ENCODE measurements at places on chromosomes 1 and 21.

- no peak for DNase-seq
Observed at GRCh38 chr1:33848205-33848937, 15.5 kb upstream of the HMGB4 start.

GRCh38 chr1:33043267-33044092, 6.8 kb upstream of the AK2 start:
- no peak for DNase-seq

DNA sequence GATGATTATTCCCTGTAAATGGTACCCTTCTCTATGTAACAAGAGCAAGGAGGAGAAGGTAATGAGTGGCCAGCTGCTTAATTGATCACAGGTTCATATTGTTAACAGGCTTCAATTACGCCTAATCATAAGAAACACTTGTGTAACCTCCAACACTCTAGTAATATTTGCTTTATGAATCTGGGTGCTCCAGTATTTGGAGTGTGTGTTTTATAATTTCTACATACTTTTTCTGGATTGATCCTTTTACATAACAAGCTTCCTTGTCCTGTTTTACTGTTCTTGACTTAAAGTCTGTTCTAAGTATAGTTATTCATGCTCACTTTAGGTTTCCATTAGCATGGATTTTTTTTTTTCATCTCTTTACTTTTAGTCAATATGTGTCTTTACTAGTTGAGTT, 984.2 kb downstream of the AMY1C start:
- DNase-seq: no peak

GRCh38 chr1:115467196-115467595, 129.1 kb upstream of the NGF start:
- DNase-seq: no peak

- DNase-seq: no peak
Observed at GRCh38 chr1:151002051-151002450, 4.7 kb downstream of the MINDY1 start.

- DNase-seq: no peak
Observed at GRCh38 chr21:29696937-29697336, 242.9 kb downstream of the GRIK1 start.

GRCh38 chr1:7052701-7053100, 267.4 kb downstream of the CAMTA1 start:
- DNase-seq: no peak

DNA sequence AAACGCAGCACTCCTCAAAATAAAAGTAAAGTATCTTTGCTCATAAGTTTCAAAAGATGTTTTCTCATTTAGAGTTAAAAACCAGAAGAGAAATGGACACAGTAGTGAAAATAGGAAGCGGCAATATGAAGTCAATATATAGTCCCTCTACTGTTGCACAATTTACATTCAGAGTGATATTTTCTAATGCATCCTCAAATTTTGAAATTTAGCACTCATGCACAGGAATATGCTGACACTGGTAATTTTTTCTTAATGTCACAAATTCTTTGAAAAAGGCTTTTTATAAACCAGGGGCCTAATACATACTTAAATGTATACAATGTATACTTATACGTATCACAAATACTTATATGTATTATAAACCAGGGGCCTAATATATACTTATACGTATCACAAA, 19.5 kb downstream of the ST7L start:
- no peak for DNase-seq

- DNase-seq: no peak
Observed at GRCh38 chr1:35447278-35447677, 109.9 kb downstream of the KIAA0319L start.

GRCh38 chr1:29121936-29122681, 1.6 kb downstream of the TMEM200B start:
- DNase-seq: no peak

DNA sequence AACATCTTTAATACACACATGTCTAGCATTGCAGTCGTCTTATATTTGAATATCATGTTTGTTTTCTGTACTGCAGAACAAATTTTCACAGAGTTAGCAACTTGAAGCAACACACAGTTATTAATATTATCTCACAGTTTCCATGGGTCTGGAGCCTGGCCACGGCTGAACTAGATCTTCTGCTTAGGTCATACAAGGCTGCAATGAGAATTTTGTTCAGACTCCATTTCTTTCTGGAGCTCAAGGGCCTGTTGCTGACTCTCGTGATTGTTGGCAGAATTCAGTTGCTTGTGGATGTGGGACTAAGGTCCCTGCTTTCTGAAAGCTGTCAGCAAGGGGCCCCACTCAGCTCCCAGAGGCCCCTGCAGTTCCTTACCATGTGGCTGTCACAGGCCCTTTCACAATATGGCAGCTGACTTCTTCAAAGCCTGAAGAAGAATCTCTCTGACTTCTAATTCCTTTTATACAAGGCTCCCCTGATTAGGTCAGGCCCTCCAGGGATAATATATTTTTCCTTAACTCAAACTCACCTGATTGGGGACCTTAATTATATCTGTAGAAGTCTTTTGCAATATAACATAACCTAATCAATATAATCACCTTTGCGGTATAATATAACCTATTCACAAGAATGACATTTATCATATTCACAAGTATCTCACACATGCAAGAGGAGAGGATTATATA, 296.3 kb downstream of the NFIA start:
- no peak for DNase-seq

- DNase-seq: no peak
Observed at GRCh38 chr1:77018311-77018710, 151.0 kb downstream of the ST6GALNAC5 start.

- DNase-seq: no peak
Observed at GRCh38 chr1:154745750-154746425, 124.2 kb downstream of the KCNN3 start.

DNA sequence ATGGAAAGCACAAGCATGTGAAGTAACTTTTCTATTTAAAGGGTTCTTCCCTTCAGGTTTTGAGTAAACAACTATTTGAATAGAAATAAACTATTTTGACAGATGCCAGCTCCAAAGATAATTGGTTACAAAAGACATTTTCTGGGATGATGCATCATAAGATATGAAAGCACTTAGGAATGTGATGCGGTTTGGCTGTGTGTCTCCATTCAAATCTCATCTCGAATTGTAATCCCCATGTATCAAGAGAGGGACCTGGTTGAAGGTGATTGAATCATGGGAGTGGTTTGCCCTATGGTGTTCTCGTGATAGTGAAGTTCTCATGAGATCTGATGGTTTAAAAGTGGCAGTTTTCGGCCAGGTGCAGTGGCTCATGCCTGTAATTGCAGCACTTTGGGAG, 6.4 kb downstream of the DISP1 start:
- no peak for DNase-seq

DNA sequence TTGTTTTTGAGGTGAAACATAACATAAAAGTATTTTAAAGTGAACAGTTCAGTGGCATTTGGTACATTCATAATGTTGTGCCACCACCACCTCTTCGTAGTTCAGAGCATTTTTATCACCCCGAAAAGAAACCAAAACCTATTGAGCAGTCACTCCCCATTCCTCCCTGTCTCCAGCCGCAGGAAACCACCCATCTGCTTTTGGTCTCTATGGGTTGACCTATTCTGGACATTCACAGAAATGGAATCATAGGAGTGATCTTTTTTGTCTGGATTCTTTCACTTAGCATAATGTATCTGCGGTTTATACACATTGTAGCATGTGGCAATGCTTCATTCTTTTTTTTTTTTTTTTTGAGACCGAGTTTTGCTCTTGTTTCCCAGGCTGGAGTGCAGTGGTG, 141.2 kb downstream of the VPS13D start:
- no peak for DNase-seq

GRCh38 chr1:1436630-1437032, 1.1 kb downstream of the VWA1 start:
- DNase-seq: no peak

DNA sequence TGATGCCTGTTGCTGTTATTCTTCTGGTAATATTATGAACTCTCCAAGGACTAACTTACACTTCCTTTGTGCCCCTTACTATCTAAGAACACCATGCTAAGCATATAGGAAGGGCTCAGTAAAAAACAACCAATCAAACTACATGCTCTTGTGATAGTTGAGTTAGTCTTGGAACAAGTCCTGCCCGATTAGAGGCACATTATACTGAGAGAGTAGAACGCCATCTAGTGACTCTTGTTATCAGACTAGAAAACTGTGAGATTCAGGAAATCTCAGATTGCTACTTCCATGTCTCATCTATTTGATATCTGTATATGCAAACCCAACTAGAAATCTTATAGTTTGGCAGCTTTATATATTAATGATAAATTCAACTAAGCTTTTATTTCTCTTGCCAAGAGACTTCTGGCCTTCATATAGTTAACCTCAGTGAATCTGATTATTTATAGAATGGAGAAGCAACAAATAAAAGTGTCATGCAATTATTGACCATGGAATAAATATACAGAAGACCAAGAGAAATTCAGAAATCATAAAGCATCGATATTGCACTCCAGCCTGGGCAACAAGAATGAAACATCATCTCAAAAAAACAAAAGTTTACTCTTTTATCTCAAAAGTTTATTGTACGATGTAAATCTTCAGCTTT, 7.8 kb upstream of the SRRM1 start:
- DNase-seq: peak; percentile 69

DNA sequence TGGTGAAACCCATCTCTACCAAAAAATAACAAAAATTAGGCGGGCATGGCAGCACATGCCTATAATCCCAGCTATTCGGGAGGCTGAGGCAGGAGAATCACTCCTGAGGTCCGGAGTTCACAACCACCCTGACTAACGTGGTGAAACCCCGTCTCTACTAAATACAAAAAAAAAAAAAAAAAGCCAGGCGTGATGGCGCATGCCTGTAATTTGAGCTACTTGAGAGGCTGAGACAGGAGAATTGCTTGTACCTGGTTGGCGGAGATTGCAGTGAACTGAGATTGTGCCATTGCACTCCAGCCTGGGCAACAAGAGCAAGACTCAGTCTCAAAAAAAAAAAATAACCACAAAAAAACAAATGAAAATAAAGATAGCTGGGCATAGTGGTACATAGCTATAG, 42.3 kb downstream of the CC2D1B start:
- DNase-seq: no peak

DNA sequence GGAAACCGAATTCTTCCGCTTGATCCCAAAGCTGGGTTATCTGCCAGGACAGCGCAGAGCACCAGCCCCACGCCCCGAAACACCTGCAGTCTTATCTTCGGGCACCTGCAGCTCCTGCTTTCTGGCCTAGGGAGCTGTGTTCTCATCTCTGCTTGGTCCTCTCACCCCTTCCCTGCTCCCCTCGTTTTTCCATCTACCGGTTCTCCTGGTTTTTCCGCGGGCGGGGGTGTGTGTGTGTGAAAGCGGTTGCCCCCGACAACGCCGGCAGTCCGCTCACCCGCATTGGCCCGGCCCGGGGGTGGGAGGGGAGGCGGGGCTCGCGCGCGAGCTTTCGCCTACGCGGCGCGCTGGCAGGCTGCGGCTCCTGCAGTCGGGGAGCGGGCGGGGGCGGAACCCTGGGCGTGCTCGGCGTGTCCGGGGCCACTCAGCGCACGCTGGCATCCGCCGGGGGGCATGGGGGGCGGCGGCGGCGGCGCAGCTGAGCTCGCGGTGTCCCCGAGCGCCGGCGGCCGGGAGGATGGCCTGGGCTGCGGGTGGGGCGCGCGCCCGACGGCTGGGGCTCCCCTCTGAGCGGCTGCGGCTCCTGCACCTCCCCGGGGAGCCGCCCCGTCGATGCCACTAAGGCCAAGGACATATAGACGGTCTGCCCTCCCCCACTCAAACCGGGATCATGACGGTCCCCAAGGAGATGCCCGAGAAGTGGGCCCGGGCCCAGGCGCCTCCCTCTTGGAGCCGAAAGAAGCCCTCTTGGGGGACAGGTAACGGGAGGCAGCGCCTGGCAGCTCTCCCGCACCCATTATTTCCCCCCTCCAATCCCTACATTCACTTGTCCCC, 3.2 kb downstream of the ATP8B2 start:
- peak; percentile 92 for DNase-seq

DNA sequence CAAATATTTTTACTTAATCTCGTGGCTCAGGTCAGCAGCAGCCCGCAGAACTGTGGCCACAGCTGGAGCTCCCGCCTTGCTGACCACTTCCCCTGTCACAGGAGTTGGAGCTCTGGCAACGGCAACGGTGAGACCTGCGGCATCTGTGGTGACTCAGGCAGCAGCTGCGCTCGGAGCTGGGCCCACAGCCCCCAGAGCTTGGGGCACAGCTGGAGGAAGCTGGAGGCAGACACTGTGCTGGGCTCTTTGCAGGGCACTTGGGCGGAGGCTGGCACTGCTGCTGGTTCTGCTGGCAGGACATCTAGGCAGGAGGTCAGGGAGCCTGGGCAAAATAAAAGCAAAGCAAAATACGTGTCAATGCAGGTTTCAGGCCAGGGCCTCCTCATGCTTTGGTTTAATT, at the start of gene LCE3A:
LCE3A (minus strand) TSS at position 301 of the 400 bp plus-strand sequence; CDS start at position 301, 0 bp downstream.
- no peak for DNase-seq

GRCh38 chr1:35845766-35846165, 37.2 kb upstream of the AGO1 start:
- DNase-seq: no peak

DNA sequence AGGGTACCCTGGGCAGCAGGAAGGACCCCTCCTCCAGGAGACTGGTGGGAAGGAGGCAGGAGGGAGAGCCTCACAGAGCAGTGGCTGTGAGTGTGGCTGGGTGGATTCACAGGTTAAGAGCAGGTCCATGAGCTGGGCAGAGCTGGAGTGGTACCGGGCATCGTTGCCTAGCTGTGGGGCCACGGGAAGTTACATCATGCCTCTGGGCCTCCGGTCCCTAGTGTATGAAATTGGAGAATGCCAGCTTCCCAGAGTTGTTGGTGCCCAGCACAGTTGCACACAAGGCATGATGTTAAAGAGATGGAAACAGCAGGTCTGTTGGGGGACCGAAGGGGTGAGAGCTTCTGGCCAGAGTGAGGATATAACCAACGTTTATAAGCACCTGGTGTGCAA, 18.5 kb downstream of the FOXO6 start:
- DNase-seq: no peak

DNA sequence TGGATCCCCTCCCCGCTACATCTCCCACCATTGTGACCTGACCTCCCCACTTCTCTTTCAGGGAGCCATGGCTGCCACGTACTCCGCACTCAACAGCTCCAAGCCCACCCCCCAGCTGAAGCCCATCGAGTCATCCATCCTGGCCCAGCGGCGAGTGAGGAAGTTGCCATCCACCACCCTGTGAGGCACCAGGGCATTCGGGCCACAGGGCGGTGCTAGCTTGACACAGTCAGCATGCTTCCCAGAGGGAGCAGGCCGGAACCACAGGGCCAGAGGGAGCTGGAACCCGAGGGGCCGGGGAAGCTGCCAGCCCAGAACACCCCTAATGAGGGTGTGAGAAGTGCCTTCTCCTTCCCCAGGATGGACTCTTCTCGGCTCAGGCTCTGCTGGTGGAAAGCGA, 44.5 kb downstream of the RPS6KA1 start:
- DNase-seq: no peak

- no peak for DNase-seq
Observed at GRCh38 chr21:28325618-28326017, 667.1 kb downstream of the LTN1 start.

Data from CD4-positive, alpha-beta T cell (primary cell).